ENCODE measurements at places on chromosomes 5 and 9.

GRCh38 chr9:14027116-14027800 is 286.7 kb downstream of the NFIB start:
- DNase-seq: no peak

DNA sequence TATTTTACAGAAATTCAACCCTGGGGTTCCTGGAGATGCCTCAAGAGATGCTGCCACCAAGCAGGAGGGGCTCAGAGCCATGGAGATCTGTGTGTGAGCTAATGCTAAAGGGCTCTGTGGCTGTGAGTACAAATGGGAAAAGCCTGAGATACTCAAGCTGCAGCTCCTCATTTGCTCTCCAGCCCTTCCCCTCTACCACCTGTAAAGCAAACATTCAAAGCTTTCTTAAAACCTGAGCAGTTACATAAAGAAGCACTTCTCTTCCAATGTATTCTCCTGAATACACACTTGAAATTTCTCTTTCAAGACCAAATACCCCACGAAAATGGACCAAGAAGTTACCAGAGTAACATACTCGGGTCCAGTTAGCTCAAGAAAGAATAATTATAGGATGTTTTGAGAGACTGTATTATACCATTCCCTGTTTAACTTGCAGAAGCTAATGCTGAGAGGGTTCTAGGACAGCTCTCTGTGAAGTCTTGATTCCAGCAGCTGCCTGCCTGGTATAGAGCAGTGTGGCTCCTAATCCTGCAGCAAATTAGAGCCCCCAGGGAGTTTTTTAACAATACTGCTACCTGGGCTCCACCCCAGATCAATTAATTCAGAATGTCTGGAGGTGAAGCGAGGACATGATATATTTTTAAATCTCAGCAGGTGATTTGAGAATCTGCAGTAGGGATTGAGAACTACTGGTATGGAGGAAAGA is 21.1 kb downstream of the RGS7BP start:
- DNase-seq: no peak

DNA sequence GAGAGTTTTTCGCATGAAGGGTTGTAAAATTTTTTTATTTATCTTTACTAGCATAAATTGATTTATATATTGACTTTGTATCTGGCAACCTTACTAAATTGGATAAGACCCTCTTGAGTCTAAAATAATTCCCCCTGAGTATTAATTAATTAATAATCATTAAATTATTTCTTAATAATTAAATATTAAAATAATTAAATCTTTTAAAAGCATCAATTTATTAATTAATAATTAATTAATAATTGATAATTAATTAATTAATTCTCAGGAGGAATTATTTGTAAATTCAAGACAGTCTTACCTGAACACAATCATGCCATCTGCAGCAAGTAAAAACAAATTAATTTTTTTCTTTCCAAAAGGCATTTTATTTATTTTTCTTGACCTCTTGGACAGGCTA is 370.4 kb upstream of the PTPRD start:
- no peak for DNase-seq

DNA sequence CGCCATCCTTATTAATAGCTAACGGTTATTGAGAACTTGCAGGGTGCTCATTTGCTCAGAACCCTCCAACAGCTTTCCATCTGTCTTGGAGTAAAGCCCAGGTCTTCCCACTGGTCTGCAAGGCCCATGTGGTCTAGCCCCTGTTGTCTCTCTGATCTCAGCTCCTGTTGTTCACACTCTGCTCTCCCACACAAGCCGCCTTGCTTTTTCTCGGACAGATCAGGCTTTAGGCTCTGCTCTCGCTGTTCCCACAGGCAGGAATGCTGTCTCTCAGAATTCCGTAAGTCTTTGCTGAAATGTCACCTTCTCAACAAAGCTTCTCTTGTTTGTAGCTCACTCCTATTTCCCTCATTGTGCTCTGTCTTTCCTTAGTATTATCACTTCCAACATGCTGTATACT is 34.3 kb downstream of the GPR107 start:
- DNase-seq: no peak

- DNase-seq: no peak
These were observed 111.9 kb upstream of the MTAP start for GRCh38 chr9:21690561-21690960.

GRCh38 chr5:10151656-10152055 is 98.0 kb downstream of the ATPSCKMT start:
- no peak for DNase-seq

GRCh38 chr9:3040761-3041160 is 196.9 kb upstream of the PUM3 start:
- no peak for DNase-seq

DNA sequence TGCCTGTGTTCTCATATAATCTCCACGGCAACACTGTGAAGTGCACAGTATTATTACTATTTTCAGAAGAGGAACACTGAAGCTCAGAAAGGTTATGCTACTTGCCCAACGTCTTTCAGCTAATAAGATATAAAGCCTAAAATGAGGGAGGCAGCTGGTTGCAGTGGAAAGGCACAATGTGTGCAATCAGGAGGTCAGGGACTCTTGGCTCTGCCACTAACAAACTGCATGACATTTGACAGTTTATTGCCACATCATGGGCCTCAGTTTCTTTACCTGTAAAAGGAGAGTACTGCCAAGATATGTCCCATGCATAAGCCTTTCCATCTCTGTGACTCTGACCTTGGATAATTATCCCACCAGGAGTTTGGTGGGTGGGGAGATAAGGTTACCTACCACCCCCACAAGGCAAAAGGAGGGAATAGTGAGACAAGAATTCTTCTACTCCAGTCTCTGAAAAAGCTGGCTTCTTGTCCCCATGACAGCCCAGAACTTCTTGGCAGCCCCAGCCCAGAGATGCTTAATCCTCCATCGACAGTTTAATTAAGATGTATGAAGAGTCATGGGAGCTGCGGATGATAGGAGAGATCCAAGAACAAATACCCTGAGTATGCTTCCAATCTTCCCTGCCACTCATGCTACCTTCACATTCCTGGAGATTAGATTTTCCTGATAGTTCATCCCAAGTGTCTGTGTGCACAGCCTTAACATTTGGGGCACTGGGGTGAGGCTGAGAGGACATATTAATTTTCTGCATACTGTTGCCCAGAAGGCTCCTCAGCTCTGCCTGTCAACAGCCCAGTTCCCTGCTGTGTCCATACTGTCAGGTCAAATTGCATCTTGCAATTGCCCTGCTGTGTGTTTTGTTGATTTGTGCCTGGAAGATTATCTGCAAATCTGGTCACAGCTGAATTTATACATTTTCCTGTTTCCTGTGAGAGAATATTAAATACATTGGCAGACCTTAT is 271.2 kb downstream of the FAM114A2 start:
- no peak for DNase-seq

- no peak for DNase-seq
These were observed 493.1 kb downstream of the ZNF608 start for GRCh38 chr5:124253203-124253810.

DNA sequence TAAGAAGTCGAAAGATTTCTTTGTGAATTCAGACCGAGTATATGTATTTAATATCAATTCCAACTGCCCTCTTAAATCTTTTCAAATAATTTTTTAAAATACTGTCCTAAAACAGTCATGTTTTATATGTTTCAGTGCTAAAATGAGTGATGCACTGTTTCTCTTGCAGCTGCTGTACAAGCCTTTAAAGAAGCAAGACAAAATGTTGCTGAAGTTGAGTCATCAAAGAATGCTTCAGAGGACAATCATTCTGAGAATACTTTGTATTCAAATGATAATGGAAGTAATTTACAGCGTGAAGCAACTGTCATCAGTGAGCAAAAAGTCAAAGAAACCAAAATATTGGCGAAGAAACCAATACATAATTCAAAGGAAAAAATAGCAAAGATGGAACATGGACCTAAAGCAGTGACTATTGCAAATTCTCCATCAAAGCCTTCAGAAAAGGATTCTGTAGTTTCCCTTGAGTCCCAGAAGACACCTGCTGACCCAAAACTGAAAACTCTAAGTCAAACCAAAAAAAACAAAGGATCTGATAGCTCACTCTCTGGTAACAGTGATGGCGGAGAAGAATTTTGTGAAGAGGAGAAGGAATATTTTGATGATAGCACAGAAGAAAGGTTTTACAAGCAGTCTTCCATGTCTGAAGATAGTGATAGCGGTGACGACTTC is 58.0 kb downstream of the LOX start:
- DNase-seq: no peak

- DNase-seq: no peak
These were observed 28.1 kb downstream of the IL7R start for GRCh38 chr5:35884773-35885172.

DNA sequence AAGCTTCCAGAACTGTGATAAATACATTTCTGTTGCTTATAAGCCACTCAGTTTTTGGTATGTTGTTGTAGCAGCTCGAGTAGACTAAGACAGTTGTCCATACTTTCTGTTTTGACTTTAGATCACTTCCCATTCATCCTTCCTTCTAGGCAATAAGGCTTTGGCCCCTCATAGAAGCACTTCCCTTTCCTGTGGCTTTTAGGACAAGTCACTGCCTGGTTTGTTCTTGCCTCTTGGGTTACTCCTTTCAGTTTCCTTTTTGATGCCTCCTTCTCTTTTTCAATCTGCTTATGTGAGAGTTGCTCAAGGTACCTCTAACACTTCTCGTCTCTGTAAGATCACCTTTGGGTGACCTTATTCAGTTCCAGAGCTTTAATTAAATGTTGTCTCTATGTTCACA is 72.4 kb upstream of the NTRK2 start:
- DNase-seq: no peak

DNA sequence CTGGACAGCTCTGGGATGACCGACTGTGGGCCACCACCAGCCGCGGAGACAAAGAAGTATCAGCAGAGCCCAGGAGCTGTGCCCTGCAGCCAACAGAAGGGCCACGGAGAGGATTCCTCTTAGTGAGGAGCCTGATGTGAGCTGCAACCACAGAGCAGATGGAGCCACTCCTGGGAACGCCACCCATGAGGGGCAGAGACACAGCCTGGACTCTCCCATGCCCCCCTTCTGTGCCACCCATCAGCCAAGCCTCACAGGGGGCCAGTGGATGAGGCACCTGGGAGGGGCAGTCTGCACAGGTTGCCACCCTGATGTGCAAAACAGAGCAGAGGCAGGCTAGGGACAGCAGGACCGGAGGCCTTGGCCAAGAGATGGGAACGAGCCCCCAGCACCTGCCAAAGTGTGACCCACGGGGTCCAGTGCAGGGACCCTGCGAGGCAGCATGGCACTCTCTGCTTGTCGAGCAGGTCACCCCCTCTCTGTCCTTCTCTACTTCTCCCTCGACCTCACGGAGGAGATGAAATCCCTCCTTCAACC is 380.7 kb upstream of the IRX1 start:
- DNase-seq: no peak

DNA sequence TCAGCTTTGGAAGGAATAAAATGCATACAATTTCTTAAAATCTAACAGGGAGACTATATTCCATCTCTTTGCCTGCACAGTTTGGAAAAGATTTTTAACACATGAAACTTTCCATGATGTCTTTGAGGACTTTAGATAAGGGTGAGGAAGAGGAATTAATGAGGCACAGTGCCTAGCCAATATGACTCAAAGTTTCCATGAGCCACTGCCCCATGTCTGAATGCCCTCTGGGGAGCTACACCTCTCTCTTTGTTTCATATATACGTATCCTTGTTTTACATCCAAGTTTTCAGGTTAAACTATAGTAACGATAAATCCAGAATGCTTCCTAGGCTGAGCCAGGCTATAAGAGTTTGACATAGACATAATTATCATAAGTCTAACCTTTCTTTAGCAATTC is 349.3 kb upstream of the TLE4 start:
- DNase-seq: no peak

DNA sequence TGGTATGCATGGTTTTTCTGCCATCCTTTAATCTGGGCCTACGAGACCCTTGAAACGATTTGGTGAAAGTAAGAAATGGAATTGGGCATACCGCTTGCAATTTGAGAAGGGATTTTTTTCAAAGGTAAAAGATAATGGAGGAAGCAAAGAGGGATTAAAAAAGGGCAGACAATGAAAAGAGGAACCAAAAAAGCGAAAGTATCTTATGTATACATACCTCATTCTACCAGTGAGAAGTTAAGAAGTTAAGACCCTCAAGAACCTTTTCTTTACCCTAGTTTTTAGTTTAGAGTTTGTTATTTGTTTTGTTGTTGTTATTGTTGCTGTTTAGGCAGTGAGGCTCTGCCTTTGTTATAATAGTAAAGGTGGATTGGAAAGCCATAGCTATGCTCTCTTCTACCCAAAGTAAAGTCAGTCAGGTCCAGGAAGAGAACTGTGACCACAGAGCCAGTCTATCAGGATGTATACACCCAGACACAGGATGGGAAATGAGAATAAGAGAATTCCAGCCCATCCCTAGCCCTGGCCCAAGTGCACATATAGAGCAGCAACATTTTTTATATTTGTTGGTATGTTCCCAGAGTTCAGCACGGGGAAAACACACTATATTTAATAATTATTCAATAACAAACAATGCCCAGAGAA is 166.6 kb downstream of the RFX3 start:
- no peak for DNase-seq

- peak; percentile 48 for DNase-seq
These were observed 78.8 kb downstream of the GIN1 start for GRCh38 chr5:103041071-103041676.

GRCh38 chr5:10726913-10727517 is 34.0 kb downstream of the DAP start:
- no peak for DNase-seq

- DNase-seq: peak; percentile 61
These were observed 22.8 kb downstream of the IGIP start for GRCh38 chr5:140148508-140148907.

- DNase-seq: no peak
These were observed 44.7 kb upstream of the LMX1B start for GRCh38 chr9:126569036-126569435.

DNA sequence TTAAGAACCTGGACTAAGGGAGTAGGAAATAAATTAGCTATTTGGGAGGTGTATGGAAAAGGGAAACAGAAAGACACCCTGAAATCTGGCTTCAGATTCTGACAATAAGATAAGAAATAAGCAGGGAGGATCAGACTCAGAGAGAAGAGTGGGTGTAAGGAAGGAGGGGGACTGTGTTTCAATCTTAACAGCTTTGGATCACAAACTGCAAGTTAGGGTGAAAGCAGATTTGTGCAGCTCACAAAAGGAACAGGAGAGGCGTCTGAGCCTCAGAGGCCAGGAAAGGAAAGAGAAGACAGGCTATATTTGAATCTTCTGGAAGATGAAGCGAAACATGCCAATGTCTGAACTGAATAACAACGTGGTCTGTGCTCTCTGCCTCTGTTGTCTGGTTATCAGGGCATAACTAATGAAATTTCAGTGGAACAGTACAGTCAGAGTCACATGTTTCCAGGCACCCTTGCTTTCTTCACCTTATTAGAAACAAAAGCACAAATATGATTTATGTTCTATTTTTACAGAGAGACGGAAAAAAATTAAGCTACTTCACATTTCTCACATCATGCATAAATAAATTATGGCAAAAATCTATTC is 26.6 kb downstream of the SGTB start:
- peak; percentile 62 for DNase-seq

DNA sequence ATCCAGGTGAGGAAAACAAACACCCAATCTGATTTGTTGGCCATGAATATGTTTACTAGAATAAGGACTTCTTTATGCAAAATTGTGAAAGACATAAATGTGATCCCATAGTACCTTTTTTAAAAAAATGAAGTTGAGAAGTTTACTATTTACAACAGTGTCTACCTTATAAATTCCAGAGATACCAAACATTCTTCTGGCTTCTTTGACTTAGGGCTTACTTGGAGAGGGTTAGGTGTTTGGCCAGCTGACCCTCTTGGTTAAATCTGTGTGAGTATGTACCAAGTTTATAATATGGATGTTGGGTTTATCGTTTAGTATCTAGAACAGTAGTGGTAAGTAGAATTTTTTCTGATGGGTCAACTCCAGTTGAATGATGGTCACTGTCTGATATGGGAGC is 212.3 kb downstream of the DOCK8 start:
- no peak for DNase-seq

GRCh38 chr9:110900917-110901316 is 137.4 kb downstream of the LPAR1 start:
- no peak for DNase-seq

Data from SK-N-SH (cell line).